ENCODE measurements at places on chromosomes 13 and 19.

DNA sequence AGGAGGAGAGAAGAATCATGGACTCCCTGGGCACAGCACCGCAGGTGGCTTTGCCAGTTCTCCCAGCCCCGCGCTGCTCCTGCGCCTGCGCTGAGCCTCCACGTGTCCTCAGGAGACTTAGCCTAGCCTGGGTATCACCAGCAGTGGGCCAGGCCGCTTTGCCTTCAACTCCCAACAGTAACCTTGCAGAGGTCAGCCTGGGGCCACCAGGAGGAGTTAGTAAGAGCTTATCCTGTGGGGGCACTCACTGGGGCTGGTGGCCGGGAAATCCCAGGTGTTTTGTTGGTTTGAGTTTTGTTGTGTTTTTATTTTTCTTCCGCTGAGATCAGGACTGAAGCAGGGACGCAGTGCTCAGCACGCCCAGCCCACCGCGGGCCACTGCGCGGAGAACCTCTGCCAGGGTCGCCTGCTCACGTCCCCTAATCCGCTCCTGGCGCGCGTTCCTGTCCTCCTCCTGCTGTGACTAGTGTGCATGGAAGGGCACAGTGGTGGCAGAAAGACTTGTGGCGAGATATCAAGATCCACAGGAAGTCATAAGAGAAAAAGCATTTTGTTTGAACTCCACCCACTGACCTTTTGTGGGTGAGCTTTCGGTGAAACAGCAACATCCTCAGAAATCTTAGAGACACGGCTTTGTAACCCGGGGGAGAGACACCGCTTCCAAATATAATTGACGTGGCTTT lies 207.4 kb upstream of the RFC3 start:
- DNase-seq = peak; percentile 12

DNA sequence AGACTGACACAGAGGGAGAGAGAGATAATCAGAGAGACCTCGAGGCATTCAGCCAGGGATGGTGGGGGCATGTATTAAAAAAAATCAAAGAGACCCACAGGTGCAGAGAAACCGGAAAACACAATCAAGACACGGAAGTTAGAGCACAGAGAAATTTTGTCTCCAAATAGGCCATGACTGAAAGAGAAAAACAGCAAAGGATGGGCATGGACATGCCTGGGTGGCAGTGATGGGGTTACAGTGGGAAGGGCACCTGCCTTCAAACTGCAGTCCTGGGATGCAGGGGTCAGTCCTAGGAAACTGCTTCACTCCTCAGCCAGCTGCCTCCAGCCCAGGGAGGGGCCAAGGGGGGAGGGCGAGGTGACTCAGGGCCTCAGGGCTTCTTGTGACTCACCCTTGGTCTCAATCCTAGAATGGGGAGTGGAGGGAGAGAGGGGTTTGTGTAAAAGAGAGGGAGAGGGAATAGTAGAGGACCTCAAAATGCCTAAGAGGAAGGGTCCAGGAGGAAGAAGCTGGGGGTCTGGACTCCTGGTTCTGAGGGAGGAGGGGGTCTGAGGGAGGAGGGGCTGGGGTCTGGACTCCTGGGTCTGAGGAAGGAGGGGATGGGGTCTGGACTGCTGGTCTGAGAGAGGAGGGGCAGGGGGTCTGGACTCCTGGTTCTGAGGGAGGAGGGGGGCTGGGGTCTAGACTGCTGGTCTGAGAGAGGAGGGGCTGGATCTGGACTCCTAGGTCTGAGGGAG lies 3.6 kb upstream of the KCNN4 start:
- peak; percentile 39 for DNase-seq

- DNase-seq = no peak
Observed at GRCh38 chr13:109224033-109224432, 562.4 kb downstream of the IRS2 start.

- DNase-seq = no peak
Observed at GRCh38 chr19:4220188-4220587, 9.1 kb upstream of the EBI3 start.

DNA sequence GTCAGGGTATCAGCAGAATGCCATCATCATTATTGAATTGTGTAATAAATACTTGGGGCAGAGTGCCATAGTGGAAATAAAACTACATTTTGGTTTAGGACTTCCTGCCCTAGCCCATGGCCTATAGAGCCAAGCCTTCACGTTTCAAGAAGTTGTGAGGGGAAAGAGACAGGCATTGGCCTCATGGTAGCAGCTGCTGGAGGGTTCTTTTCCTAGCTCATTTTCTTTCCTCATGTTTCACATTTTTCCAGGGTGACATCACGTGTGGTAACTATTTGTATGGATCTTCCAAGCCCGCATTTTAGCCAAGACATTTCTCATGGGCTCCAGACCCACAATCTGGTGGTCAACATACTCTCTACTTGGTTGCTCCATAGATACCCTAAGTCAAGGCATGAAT lies 80.4 kb downstream of the LRCH1 start:
- no peak for DNase-seq

DNA sequence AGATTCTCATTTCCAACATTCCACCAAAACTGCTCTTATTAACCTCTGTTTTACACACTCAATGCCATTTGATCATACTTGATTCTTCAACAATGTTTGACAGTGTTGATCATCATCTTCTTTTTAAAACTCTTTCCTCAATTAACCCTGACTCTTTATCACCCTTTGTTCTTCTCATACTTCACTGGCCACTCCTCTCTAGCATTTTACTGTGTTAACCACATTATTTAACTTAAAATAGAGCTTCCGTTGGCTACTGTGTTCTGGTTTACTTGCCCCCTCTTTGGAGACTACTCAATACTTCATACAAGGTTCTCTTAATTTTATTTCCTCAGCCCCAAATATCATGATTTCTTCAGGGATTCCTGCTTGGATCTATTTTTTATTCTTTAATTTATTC lies 121.1 kb upstream of the SPRY2 start:
- no peak for DNase-seq
